NCI-H2171 treated with DMSO at 0.1 percent for 48 hours (cell line): ENCODE measurements at places on chromosomes 5 and 9.

- DNase-seq, result no peak
Measured at GRCh38 chr5:100634937-100635534, 99.9 kb downstream of the FAM174A start.

DNA sequence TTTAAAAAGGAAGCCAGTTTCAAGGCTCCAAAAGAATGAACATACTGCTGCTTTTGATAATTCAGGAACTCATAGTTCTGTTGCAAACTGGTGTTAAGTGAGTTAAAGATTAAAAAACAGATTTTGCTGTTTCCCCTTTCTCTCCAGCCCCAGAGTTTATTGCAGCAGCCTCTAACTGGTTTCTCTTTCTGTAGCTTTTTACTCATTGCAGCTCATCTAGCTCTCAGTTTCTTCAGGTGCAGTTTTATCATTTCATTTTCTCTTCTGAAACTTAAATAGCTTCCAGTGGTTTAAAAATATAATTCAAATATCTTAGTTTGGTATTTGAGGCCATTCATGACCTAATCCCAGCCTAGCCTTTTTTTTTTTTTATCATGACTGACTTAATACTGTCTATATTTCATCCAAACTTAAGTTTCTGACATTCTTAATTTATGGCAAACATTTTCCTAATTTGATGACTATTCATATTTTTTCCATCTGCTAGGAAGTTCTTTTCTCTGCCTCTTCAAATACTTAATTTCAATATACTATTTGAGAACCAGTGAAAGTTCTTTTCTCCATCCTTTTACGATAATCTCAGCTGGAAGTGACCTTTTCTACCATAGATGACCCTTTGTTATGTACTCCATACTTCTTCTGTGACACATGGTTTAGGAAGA lies 252.7 kb upstream of the GRIA1 start:
- DNase-seq, result no peak

GRCh38 chr5:60277941-60278340 lies 384.4 kb upstream of the PDE4D start:
- no peak for DNase-seq

GRCh38 chr5:91101600-91102379 lies 281.3 kb downstream of the ARRDC3 start:
- DNase-seq, result peak; percentile 39

GRCh38 chr9:37066139-37066725 lies 32.2 kb upstream of the PAX5 start:
- no peak for DNase-seq

- no peak for DNase-seq
Measured at GRCh38 chr5:164652276-164652660, 1146.8 kb downstream of the MAT2B start.

- DNase-seq, result peak; percentile 97
Measured at GRCh38 chr5:943201-943917, 50.7 kb downstream of the TRIP13 start.

DNA sequence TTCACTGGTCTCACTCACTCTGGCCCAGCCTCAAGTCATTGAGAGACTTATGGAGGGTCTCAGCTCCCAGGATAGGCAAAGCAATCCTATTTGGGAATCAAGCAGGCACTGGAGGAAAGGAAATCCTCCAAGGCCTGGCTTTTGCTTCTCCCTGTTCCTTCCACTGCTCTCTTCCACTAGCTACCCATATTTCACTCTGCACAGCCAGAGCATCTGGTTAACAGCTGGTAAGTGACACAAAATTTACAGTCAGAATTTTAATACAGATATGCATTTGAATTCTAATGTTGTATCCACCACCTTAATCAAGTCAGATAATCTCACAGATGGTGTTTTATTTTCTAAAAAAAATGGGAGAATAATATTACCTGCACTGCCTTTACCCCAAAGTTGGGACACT lies 868 bp upstream of the C1QTNF2 start:
- DNase-seq, result no peak

- no peak for DNase-seq
Measured at GRCh38 chr9:84404095-84404686, 63.6 kb upstream of the SLC28A3 start.

DNA sequence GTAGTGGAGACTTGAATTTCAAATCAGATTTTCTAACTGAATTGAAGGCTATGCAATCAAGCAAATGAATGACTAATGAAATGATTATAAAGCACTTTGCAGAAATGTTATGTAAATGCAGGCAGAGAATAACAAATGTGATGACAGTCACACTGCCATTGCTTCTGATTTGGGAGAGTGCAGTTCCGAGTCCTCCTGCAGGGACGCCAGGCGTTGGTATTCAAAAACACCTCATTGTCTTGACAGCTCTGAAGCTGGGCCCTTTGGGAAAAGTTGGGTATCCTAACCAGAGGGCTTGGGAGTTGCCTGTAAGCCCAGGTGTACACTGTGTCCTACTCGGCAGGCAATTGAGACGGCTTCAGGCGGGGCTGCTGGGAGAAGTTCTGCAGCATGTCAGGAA lies 57.9 kb downstream of the C5orf15 start:
- DNase-seq, result no peak

GRCh38 chr9:76162751-76163500 lies 231.3 kb downstream of the RFK start:
- DNase-seq, result no peak

GRCh38 chr5:2496891-2497290 lies 254.6 kb downstream of the IRX2 start:
- DNase-seq, result no peak

DNA sequence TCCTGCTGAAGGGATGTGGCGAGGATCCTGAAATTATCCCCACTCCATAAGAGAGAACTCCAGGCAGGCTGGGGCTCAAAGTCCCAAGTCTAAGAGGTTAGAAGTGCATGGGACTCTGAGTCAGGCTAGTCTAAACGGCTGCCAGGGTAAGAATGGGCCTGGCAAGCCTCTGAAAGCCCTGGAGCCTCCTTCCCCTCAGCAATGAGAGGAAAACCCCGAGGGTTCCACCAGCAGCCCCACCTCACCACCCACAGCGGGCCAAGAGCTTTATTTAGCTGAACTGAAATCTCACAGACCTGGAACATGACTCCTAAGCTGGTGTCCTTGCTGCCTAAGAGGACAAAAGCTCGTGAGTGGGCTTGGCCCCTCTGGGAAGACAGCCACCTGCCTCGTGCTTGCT lies 135.5 kb downstream of the SEC61B start:
- DNase-seq, result no peak

DNA sequence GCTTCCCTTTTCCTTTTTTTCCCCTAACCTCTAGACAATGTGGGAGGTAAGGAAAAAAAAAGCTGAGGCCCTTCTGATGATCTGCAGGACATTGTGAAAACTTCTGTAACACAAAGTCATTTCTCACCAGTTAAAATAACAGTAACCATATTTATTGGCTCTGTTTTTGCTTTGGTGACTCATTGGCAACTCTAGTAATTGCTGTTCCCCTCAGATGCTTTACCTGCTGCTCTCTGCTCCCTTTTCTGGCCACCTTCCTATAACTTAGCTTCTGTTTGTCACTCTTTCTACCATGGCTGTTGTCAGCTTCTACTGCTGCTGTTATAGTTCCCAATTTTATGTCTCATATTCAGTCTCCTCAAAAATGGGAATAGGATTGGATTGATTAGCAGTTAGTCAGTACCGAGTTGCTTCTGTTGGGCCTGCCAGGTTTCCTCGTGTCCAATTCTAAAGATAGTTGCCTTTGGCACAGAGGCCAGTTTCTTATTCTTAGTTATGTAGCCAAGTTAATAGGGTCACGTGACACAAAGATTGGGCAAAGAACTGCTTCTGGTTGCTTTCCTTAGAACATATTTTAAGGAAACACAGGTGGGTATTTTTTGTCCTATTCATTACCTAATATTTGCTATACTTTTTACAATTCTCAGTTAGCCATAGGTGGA lies 16.8 kb downstream of the SCAMP1 start:
- DNase-seq, result no peak

GRCh38 chr5:7801891-7802614 lies 48.9 kb downstream of the CFAP90 start:
- DNase-seq, result no peak

GRCh38 chr5:151522226-151522625 lies 68.9 kb downstream of the FAT2 start:
- no peak for DNase-seq

GRCh38 chr9:117448066-117448465 lies 33.2 kb upstream of the ASTN2 start:
- peak; percentile 54 for DNase-seq

GRCh38 chr9:97388721-97389238 lies 23.1 kb upstream of the TDRD7 start:
- DNase-seq, result no peak

GRCh38 chr5:151085517-151086041 lies 4.7 kb upstream of the TNIP1 start:
- no peak for DNase-seq

- DNase-seq, result no peak
Measured at GRCh38 chr9:120366644-120367019, 213.3 kb downstream of the CDK5RAP2 start.

DNA sequence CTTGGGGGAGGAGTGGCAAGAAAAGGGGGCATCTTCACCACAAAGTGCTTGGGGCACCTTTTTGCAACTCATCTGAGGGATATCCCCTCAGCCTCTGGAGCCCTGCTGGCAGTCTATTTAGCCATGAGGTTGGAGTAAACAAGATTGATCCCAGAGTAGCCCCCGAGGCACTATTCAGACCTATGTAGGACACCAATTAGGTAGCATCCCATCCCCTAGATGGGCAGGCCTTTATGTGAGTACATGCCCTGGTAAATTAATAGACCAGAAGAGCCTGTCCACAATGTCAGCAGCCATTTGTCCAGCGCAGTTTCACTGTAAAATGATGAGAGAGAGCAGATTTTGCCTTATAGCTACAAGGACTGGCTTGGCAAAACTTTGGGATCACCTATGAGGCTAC lies 221.4 kb downstream of the DRD1 start:
- DNase-seq, result no peak

- peak; percentile 7 for DNase-seq
Measured at GRCh38 chr5:134515801-134516200, 9.7 kb upstream of the JADE2 start.

- peak; percentile 75 for DNase-seq
Measured at GRCh38 chr5:124061663-124062062, 549.7 kb downstream of the CSNK1G3 start.

GRCh38 chr9:96044401-96044800 lies 168.9 kb downstream of the ERCC6L2 start:
- no peak for DNase-seq

- no peak for DNase-seq
Measured at GRCh38 chr9:36237230-36237629, 21.0 kb downstream of the GNE start.

- DNase-seq, result peak; percentile 15
Measured at GRCh38 chr5:95219411-95219810, 65.5 kb downstream of the MCTP1 start.

DNA sequence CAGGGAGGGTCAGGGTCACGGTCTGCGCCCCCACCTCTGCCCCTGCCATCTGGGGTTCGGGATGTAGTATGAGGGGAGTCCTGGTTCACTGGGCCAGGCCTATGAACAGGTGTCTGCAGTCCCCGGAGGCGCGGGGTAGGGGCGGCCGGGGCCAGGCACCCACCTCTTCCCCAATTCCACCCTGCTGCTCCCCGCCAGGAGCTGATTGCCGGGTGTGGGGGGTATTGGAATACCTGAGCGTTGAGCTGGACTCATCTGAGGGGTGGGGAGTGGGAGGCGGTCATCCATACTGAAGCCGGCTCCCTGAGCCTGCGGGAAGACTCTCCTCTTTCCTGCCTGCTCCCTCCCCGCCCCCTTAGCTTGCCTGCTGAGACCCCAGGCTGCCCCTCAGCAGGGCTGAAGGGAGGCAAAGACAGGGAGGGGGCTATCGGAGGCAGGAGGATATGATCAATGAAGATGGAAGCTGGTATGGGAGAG lies 679 bp downstream of the SLC6A7 start:
- DNase-seq, result no peak

DNA sequence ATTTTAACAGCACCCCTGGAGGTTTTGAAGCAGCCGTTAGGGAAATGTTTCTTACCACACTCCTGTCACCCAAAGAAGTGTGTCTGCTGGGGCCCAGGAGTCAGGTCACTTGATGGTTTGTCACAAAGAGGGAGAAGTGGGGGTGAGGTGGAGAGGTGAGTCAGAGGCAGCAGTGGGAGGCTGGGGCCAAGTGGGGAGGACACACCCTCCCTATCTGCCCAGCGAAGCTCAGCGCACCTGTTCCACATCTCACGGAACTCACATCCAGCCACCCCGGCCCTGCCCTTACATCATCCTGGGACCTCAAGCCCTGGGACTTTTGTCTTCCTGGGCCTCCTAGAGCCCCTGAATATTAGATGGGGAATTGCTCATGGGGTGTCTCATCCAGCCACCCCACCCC lies 171.1 kb upstream of the SMIM23 start:
- DNase-seq, result no peak

DNA sequence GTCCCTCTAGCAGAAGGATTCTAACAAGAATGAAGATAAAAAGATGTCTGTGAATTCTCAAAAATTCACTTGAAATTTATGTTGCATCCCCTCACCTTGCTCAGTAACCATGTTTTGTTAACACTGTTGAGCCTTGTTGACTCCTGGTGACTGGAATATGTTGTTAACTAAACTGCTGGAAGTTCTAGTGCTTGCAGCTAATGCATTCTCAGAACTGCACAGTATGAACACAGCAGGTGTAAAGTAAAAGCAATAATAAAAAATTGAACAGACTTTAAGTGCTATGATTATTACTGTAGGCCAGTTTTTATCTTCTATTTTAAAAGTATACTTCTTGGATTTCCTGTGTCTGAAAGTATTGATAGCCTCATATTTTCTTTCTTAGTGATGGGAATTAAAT lies 388.7 kb upstream of the PTPRD start:
- DNase-seq, result no peak

GRCh38 chr9:137305060-137305797 lies 3.2 kb upstream of the NRARP start:
- peak; percentile 86 for DNase-seq

- no peak for DNase-seq
Measured at GRCh38 chr5:158289967-158290366, 431.0 kb upstream of the CLINT1 start.

GRCh38 chr9:109198736-109199382 lies 31.8 kb upstream of the FRRS1L start:
- no peak for DNase-seq

DNA sequence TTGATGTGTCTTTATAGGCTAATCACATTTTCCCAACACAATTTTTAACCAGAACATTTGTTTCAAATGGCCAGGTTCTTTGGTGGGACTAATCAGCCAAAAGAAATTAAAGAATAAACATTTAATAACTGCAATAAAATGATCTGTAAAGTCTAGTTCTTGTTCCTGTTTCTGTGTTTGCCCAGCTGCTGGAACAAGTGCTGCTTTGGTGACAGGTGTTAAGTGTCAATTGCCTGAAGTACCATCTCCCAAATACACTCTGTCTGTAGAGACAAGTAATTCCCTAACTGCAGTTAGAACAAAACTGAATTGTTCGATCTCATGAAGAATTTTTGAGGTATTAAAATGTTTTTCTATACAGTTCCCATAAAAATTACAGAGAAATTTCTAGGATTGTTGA lies 402.3 kb upstream of the CHD1 start:
- DNase-seq, result no peak

DNA sequence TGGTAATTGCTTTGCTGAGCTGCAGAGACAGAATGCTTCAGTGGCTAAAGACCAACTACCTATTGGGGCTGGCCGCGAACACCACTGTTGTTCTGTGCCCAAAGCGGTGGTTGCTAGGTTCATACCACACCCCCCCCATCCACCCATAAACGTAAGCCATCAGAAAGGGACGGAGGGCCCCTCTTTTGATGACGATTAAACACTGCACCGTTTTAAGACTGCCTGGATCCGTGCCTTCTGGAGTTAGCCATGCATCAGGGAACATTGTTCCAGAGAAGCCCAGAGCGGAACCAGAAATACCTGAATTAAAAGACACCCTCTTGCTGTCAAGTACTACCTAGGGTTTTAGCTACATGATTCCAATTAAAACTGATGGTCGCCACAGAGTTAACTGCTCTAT lies 369.1 kb upstream of the DAP start:
- no peak for DNase-seq

- DNase-seq, result no peak
Measured at GRCh38 chr9:128121924-128122808, 5.4 kb downstream of the PTGES2 start.
